ENCODE measurements at places on chromosomes 7 and 10. TPM values are rescaled to one million over a fixed set of nuclear protein-coding genes. Genes with fewer than 3 reads are reported as not detected.
A peak's percentile ranks its signal among the peaks of the same experiment; 100 is the strongest.

GRCh38 chr7:111352319-111352718, 210.0 kb downstream of the IMMP2L start:
- DNase-seq = no peak

- peak; percentile 92 for DNase-seq
Measured at GRCh38 chr10:78774999-78775711, 293.6 kb upstream of the ZMIZ1 start.

DNA sequence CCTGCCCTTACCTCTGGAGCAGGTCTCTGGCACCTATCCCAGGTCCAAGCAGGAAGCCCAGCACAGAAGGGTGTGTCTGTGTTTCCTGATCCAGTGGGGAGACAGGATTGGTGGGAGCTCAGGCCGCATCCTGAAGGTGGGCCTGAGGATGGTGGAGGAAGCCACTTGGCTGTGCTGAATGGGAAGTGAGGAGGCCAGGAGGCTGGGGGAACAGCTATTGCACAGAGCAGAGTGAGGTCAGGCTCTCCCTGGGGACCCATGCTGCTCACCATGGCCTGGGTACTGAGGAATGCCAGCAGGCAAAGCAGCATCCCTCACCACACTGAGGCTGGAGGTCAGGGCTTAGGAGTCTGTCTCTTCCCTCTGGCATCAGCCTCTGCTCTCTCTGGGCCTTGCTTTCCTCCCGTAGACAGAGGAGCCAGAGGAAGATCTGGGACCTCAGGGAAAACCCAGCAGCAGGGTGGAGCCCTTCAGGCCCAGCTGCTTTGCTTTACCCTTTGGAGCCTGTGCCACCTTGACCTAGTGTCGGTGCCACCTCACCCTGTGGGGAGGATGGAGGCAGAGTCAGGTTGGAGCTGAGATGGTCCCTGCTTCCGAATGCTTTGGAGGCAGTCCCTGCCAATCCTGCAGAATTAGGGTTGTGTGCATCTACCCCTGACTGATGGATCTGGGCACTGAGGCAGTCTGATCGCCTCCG, 39.0 kb downstream of the CDH23 start:
- DNase-seq = peak; percentile 33

Gene AKR1D1
- total RNA-seq = 206 TPM

Gene NPC1L1
- 21.1 TPM for total RNA-seq

Gene COL13A1
- 0.48 TPM for total RNA-seq

Gene TMEM236
- total RNA-seq = 0.15 TPM

GRCh38 chr7:84492098-84493034, 297.8 kb upstream of the SEMA3A start:
- DNase-seq = no peak

DNA sequence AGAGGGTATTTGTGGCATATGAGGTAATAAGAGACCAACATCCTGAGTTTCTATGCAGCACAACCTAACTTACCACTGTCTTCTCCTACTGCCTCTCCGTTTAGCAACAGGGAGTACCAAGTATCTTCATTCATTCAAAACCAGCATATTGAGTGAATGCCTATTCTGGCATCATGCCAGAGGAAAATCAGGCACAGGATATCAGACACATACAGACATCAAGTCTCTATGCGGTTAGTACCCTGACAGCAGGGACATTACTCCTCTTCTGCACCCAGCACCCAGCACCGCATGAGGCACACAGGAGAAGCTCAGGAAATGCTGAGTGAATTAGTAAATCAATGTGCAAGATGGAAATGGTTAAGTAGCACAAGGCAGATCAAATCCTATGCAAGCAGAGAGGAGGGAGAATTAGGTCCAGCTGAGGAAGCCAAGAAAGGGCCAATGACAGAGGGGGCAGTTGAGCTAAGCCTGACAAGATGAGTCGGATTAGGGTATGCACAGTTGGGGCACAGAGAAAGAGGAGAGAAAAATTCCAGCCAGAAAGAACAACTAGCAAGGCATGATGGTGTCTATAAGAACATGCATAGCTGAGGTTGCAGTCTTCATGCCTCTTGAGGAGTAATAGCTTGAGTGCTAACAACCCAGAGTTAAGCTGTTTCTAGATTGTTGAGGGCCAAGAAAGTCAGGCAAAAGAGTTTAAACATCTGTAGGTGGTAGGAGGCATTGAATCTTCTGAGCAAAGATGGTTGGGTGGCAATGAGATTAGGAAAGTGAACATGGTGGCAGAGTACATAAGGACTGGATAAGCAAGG, 146.0 kb downstream of the PLXNA4 start:
- DNase-seq = no peak

Gene ANK3
- 13.4 TPM for total RNA-seq

Gene FAM25G
- total RNA-seq = not detected

DNA sequence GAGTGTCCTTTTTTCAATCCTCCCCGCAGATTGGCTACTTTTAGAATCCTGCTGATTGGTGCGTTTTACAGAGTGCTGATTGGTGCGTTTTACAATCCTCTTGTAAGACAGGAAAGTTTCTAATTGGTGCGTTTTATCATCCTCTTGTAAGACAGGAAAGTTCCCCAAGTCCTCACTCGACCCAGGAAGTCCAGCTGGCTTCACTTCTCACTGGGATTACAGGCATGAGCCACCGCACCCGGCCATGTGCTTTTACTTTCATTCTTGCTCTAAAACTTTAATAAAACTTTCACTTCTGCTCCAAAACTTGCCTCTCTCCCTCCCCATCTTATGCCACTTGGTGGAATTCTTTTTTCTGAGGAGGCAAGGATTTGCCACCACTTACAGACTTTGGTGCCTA, 17.0 kb upstream of the WAPL start:
- no peak for DNase-seq

GRCh38 chr7:88075216-88075615, 141.2 kb downstream of the ADAM22 start:
- DNase-seq = no peak

Gene RNF148
- total RNA-seq = 0.30 TPM

DNA sequence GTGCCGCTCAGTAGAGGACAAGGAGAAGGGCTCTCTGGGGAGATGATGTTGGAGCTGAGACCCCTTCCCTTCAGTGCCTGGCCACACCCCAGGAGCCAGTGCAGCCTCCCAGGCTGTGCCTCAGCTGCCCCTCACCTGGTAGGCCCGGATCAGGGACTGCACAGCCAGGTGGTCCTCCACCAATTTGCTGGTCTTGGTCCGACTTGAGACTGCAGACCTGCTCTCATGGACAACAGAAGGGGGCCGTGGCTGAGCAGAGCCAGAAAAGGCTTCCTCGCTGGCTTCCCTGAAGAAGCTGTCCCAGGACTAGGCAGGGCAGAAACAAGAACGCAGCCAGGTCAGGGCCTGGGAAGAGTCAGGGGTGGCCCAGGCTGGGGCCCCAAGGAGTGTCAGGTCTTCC, 5.5 kb downstream of the OGDHL start:
- DNase-seq = no peak

- no peak for DNase-seq
Measured at GRCh38 chr7:98170966-98171365, 40.3 kb upstream of the BHLHA15 start.

Gene NKX6-2
- total RNA-seq = not detected

Gene LRRC17
- total RNA-seq = 0.83 TPM

DNA sequence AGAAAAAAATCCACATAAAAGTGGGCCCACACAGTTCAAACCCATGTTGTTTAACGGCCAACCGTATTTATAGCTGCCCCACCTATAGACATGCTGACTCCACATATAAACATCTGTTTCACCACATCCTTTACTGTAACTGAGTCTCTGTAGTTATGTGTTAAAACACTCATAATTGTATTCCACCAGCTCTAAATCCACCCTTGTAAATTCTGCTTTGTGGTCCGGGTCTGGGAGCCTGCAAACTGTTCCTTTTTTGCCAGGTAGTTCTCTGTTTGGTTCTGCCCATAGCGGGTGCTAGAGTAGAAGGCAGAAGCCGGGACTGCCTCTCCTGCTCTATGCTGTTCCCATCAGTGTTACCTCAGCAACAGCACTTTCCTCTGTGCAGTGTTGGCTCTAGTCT, 20.2 kb upstream of the FHIP2A start:
- DNase-seq = no peak

Gene LARP4B
- total RNA-seq = 37.1 TPM

- DNase-seq = no peak
Measured at GRCh38 chr10:72517244-72517643, 108.6 kb downstream of the MICU1 start.

DNA sequence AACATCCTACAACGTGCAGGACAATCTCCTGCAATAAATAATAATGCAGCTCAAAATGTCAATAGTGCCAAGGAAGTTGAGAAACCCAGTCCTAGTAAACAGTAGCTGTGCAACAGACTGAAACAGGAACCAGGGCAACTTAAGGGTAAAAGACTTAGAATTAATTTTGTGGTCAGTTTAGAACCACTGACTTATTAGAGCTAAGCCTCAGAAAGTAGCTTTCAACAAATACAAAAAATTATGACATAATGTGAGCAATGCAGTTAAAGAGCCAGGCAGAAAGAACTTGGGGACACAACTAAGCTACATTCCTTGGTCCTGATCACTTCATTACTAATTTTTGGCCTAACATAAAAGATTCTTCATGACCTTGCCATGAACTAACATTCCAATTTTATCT, 195.4 kb downstream of the MACC1 start:
- no peak for DNase-seq

- DNase-seq = no peak
Measured at GRCh38 chr7:31938650-31939049, 131.6 kb downstream of the PDE1C start.

GRCh38 chr10:11533328-11533781, 78.1 kb downstream of the USP6NL start:
- DNase-seq = peak; percentile 54

GRCh38 chr7:27947586-27948278, 207.8 kb downstream of the TAX1BP1 start:
- DNase-seq = no peak

Gene NDUFB8
- 104 TPM for total RNA-seq

DNA sequence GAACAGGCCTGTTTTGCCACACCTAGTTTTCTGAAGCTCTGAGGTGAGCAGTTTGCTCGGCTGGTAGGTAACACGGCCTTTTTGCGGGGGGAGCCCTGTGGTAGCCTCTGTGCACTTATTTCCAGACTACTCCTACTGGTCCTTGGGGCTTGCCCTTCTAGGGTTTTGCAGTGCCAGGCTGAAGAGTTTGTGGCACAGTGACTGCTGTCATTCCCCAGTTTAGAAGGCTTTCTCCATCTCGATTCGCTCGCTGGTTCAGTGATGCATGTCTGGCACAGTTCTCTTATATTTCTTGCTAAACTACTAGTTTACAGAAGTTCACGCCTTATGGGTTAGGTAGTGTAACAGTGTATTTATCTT, 711 bp downstream of the KIF20B start:
- no peak for DNase-seq

- no peak for DNase-seq
Measured at GRCh38 chr7:112481833-112482670, 1.3 kb downstream of the LSMEM1 start.

Gene ZNF467
- total RNA-seq = 18.9 TPM

GRCh38 chr7:41692251-41692650, 10.6 kb downstream of the INHBA start:
- DNase-seq = no peak

Gene ASNS
- 1.2 TPM for total RNA-seq

DNA sequence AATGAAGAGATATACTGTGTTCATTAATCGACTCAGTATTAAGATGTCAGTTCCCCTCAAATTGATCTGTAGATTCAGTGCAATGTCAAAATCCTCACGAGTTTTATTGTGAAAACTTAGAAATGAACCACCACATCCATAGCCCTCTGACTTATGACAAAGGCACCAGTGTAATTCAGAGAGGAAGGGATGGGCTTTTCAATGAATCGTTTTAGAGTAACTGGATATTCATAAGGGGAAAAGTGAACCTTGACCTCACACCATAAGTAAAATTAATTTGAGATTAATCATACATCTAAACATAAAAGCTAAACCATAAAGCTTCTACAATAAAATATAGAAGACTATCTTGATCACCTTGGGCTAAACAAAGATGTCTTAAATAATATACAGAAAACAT, 128.1 kb downstream of the ELFN1 start:
- no peak for DNase-seq

Gene SEMA4G
- total RNA-seq = 80.4 TPM

Gene INHBA
- 2.6 TPM for total RNA-seq

- no peak for DNase-seq
Measured at GRCh38 chr7:67916571-67917436, 920.2 kb downstream of the TYW1 start.

- no peak for DNase-seq
Measured at GRCh38 chr10:52599551-52600200, 172.9 kb downstream of the MBL2 start.

DNA sequence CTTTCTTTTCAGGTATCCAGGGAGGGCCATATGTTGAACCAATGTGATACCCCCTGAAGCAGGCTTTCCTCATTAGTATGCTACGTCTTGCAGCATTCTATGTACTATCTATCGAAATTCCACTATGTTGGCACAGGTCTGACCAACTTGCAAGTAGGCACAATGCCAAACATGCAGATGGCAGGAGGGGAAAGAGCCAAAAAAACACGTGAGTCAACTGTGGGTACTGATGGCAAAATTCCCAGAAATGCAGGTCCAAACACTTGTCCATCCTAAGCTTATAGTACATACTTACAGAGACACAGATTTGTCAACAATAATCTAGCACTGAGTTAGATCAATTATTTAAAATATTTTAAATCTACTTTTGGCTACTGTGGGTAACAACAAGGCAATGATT, 394.9 kb downstream of the DGKB start:
- DNase-seq = peak; percentile 47

DNA sequence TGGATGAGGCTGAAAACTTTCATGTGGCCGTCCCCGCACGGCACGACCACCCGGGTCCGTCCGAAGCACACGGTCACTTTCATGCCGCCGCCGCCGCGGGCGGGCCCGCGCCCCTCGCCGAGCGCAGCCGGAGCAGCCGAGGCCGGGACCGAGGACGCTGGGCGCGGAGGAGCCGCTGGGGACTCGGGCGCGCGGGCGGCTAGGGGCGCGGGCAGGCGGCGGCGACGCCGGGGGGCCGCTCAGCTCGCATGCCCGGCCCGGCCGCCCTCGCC, 247 bp downstream of the PARD3 start:
- no peak for DNase-seq
